Kidney epithelial cell (primary cell): ENCODE measurements at places on chromosomes 3 and 15. TPM values are rescaled to one million over a fixed set of nuclear protein-coding genes. Genes with fewer than 3 reads are reported as not detected.

GRCh38 chr3:81601707-81602305, 159.6 kb downstream of the GBE1 start:
- DNase-seq, result no peak

The NEK4 gene
- 18.5 and 24.2 TPM in 2 replicates for total RNA-seq

GRCh38 chr3:28698706-28699105, 350.1 kb upstream of the AZI2 start:
- DNase-seq, result no peak

GRCh38 chr3:184814214-184814613, 2.2 kb downstream of the VPS8 start:
- no peak for DNase-seq

DNA sequence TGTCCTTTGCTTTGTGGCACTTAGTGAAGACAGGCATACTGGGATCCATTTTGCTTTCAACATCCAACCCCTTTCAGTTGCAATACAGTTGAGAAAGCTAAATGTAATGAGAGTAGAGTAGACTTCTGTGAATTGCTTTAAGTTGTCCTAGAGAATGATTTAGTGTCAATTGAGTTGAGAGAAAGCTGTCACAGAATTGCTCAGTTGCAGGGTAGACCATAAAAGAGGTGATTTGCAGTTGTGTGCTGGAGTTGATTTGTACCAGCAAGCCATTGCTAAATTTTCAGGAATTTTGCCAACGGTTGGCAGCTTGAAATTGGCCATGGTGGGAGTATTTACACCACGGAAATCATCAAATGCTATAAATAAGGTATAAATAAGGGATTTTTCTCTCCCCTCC, 2.2 kb downstream of the ABHD5 start:
- no peak for DNase-seq

The CCDC39 gene
- total RNA-seq, result 0.07 and 0.13 TPM in 2 replicates

- peak; percentile 32 for DNase-seq
These were observed 71.9 kb upstream of the SPATA12 start for GRCh38 chr3:56988458-56989168.

DNA sequence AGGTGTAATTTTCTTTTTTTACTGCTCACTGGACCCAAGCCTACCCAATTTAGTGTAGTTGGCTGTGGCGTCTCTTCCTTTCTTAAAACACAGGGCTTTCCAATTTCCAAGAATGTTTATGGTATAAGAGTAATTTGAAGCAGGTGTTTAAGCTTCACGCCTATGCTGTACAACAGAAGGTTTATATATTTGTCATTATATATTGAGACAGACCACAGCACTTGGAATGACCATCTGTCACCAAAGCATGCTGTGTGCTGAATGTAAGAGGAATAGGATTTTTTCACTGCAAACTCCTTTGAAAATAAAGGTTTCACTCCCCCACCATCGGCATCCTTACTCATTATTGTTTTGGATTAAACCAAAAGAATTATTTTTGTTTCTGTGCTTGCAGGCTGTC, 325.7 kb downstream of the OTOL1 start:
- no peak for DNase-seq

DNA sequence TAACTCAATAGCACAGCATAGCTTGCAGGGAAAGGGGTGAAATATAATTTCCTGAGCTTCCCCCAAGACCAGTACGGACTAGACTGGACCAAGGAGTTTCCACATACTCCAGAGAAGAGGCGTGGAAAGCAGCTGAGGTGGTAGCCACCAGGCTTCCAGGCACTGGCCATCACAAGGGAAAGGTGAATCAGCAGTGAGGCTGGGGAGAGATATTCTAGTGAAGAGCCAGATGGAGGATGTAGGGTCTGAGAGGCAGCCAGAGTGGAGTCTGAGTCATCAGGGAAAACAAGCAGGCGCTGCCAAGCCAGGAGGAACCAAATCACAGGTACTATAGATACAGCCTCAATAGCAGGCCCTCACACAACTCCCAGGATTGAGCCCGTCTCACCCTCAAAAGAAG, 9.6 kb upstream of the RASA2 start:
- peak; percentile 85 for DNase-seq

DNA sequence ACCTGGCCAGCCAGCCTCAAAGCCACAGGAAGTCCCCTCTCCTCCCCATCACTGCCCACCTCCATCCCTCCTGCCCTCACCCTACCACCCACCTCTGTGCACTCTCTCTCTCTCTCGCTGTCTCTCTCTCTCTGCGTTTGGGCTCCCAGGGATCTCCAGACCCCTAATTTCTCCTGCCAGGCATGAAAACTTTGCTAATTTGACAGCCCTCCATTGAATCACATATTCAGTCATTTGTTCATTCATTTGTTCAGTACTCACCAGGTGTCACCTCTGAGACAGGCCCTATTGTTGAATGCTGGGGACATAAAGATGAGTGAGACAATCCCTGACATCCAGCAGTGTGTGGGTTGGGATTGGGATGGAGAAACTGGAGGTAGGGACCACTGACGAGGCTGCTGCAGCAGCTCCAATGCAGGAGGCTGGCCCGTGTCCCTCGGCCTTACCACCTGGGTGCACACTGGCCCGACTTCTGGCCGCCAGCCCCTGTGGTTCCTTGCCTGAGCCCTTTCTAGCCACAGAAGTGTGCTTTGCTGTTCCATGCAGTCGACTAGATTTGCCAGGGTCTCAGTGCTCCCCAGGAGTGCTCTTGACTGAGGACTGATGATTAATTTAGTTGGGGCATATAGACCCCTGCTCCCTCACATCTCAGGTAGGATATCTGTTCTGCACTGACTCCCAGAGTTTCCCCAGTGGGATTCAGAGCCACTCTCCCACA, 38.6 kb upstream of the TSEN2 start:
- no peak for DNase-seq

The SLC28A2 gene
- not detected in 2 replicates for total RNA-seq

- DNase-seq, result no peak
These were observed 625.0 kb upstream of the SGO1 start for GRCh38 chr3:20811006-20811405.

The OSTN gene
- 0.04 TPM in 1 of 2 replicates, not detected in the other for total RNA-seq

- DNase-seq, result peak; percentile 54
These were observed 45.6 kb upstream of the SYNM start for GRCh38 chr15:99059010-99059981.

- DNase-seq, result no peak
These were observed 27.0 kb upstream of the DENND4A start for GRCh38 chr15:65818927-65819562.

The GPR149 gene
- total RNA-seq, result not detected in 2 replicates

- DNase-seq, result peak; percentile 31
These were observed 7.8 kb upstream of the STAC start for GRCh38 chr3:36372534-36372935.

The DAZL gene
- total RNA-seq, result not detected in 2 replicates
